DMS 273 treated with DMSO at 0.1 percent for 48 hours (cell line): ENCODE measurements at places on chromosomes 16 and 17.

DNA sequence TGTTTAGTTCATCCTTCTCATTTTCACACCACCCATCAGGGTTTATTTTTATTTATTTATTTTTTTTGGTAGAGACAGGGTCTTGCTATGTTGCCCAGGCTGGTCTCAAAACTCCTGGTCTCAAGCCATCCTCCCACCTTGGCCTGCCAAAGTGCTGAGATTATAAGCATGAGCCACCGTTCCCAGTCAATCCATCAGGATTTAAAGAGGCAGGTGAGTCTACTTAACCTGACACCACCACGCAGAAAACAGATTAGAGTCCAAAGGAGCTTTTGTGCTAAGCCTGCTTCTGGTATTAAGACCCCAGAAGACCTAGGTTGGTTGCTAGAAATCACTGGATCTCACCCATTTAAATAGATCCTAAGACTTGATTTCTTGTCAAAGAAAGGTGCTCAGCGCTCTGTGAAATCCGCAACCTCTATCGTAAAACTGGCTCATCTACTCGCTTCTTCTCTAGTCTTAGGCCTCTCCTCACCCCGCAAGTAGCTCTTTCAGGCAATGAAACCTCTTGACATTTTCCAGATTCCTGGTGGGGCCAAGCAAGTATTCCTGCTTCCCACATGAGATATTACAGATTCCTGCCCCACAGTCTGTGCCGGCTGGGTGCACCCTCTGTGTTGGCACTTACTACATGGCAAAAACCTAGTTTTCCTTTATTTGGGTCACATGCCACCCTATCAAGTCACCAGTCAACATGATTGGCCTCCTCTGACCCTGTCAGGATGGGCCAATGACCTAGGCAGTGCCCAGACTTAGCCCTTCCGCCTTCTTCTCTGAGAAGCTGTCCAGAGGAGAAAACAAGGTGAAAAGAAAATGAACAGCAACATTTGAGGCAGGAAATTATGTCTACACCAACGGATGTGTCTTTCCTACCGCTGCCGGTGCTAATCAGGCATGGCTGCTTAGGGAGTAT is 9.0 kb downstream of the PITPNA start:
- DNase-seq = no peak

DNA sequence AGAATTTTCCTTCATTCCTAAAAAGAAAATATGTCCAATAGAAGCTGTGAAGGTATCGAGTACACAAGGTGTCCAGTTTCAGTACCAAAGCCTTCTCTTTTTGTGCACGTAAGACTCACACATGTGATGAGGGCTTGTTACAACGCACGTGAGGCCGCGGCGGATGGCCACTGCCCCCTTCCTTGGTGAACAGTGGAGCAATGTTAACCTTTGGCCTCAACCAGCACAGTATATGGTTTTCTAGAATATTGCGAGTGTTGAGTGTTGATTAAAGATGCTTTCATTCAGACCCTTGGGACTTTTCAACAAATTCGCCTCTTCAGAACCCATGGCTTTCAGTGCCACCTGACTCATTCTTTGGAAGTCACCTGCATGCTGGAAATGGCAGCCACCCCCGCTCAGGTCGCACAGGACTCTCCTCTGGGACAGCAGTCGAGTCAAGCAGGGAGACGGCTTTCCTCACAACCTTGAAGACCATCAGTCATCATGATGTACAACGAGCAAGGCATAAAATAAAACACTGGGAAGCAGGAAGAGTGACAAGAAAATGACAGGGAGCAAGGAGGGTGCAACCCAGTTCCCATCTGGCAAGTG is 14.5 kb downstream of the MAP1LC3B start:
- no peak for DNase-seq

DNA sequence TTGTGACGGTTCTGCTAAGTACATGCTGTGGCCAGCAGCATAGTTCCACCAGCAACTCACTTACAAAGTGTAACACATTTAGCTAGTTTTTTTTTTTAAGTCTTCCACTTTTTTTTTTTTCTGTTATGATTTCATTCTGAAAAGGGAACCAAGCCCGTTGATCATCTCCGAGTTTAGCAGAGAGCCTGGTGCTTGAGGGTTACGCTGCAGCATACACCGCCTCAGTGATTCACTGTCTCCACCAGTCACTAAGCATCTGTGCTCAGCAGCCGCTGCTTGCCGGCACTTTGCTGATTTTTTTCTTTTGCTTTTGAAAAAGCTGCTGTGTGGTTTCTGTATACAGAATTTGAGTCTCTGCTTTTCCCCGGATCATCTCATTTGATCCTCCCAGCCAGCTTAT is 194.5 kb upstream of the CDH13 start:
- DNase-seq = no peak

DNA sequence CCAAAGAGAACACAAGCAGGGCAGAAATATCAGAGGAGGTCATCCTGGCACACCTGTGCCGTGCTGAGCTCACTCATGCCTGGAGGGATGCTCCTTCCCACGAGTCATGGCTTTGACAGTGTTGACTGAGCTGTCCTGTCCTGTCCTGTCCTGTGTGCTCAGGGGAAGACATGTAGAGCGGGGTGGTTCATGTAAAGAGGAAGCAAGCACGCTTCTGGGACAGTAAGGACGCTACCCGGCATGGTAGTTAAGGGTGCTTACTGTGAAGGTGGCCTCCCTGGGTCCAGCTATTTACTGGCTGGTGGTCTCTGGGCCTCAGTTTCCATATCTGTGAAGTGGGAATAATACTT is 398 bp downstream of the LGALS9 start:
- no peak for DNase-seq

- no peak for DNase-seq
These were observed 1.4 kb downstream of the ERCC4 start for GRCh38 chr16:13921328-13921727.

DNA sequence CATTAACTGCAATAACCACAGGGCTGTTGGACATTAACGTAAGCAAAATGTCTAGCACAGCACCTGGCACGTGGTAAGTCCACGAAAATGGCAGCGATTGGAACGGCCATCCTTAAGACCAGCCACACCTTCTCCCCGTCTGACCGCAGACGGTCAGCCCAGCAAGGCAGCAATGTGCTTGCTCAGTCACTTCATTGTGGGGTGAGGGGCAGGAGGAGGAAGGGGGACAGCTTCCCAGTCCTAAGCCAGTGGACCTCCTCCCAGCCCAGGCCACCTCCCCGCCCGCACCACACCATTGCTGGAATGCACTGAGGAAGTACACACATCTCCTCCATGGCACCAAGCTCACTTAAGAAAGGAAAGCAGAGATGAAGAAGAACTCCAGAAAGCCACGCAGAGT is 8.6 kb upstream of the MYLK3 start:
- no peak for DNase-seq

GRCh38 chr17:68906638-68907037 is 48.6 kb downstream of the ABCA8 start:
- DNase-seq = peak; percentile 35

DNA sequence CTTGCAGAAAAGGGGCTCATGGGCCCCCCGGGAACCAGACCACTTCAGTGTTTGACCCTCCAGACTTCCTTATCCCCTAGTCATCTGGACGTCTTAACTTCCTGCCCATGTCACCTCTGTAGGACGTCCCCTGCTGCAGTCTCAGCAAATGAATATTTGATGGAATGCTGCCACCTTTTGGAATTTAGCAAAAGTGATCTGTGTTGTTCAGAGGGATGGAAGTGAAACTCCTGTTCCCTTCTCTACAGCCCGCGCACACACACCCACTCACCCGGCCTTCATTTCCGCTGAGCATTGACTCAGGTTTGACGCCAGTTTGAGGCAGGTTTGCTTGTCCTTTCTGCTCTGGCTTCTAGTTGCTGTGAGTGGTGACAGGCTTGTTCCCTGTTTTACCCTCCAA is 507.2 kb upstream of the EEF2KMT start:
- DNase-seq = no peak

- DNase-seq = no peak
These were observed 21.3 kb upstream of the NAGS start for GRCh38 chr17:43983196-43983514.

- DNase-seq = no peak
These were observed 15.5 kb upstream of the CRISPLD2 start for GRCh38 chr16:84804326-84804725.

GRCh38 chr17:35116845-35117244 is 2.8 kb downstream of the RAD51D start:
- no peak for DNase-seq

- no peak for DNase-seq
These were observed at the start of gene STAT5A for GRCh38 chr17:42287977-42288802. Gene STAT5A (plus strand): TSS chr17:42288498. CDS start chr17:42289412, 914 bp downstream.

GRCh38 chr17:82240506-82241182 is 11.8 kb downstream of the SLC16A3 start:
- no peak for DNase-seq

GRCh38 chr17:59503500-59503899 is 61.9 kb upstream of the DHX40 start:
- no peak for DNase-seq

- no peak for DNase-seq
These were observed 8.9 kb downstream of the SPG7 start for GRCh38 chr16:89517128-89517527.
